Uterine smooth muscle cell (primary cell): ENCODE measurements at places on chromosomes 16 and 17. TPM values are rescaled to one million over a fixed set of nuclear protein-coding genes. Genes with fewer than 3 reads are reported as not detected.

OR4D1 gene
- not detected in 2 replicates for total RNA-seq

CACNG4 gene
- total RNA-seq: not detected in 2 replicates

DPEP2 gene
- total RNA-seq: not detected in 2 replicates

MFAP4 gene
- total RNA-seq: 4.8 and 21.7 TPM in 2 replicates

IGFALS gene
- total RNA-seq: under 0.01 and 0.50 TPM in 2 replicates

TBC1D3 gene
- not detected in 2 replicates for total RNA-seq

KRT15 gene
- total RNA-seq: 5.7 and 15.3 TPM in 2 replicates

HLF gene
- 0.33 TPM in 1 of 2 replicates, not detected in the other for total RNA-seq

MTMR4 gene
- 92.0 and 125 TPM in 2 replicates for total RNA-seq

IGF2BP1 gene
- total RNA-seq: 0.44 and 0.62 TPM in 2 replicates

PRSS53 gene
- 2.7 and 3.2 TPM in 2 replicates for total RNA-seq

HBA1 gene
- total RNA-seq: not detected in 2 replicates

SLC4A1 gene
- not detected in 2 replicates for total RNA-seq

TBC1D3B gene
- 0.77 and 2.5 TPM in 2 replicates for total RNA-seq

SCRN2 gene
- total RNA-seq: 28.3 and 35.2 TPM in 2 replicates

CLEC19A gene
- total RNA-seq: not detected in 2 replicates

OR3A3 gene
- total RNA-seq: 0.33 TPM in 1 of 2 replicates, not detected in the other

HS3ST6 gene
- not detected in 2 replicates for total RNA-seq

CRYBA1 gene
- not detected in 2 replicates for total RNA-seq

NCOR1 gene
- 88.5 and 105 TPM in 2 replicates for total RNA-seq

STH gene
- total RNA-seq: not detected in 2 replicates

RGS9 gene
- total RNA-seq: 2.2 and 2.9 TPM in 2 replicates

SLC22A31 gene
- total RNA-seq: under 0.01 and 0.25 TPM in 2 replicates

LIMD2 gene
- 2.5 and 2.8 TPM in 2 replicates for total RNA-seq

SLC2A4 gene
- under 0.01 TPM in 2 replicates for total RNA-seq

KAT8 gene
- total RNA-seq: 33.6 and 37.0 TPM in 2 replicates

AANAT gene
- not detected in 2 replicates for total RNA-seq

DUSP3 gene
- total RNA-seq: 55.0 and 65.4 TPM in 2 replicates

NPIPA7 gene
- 0.75 and 1.2 TPM in 2 replicates for total RNA-seq

HP gene
- total RNA-seq: 0.11 TPM in 1 of 2 replicates, not detected in the other

ASPA gene
- total RNA-seq: 0.62 and 0.77 TPM in 2 replicates

NT5M gene
- total RNA-seq: 2.2 and 3.7 TPM in 2 replicates

CCL8 gene
- not detected in 2 replicates for total RNA-seq

HIRIP3 gene
- 9.0 and 15.5 TPM in 2 replicates for total RNA-seq

NFATC2IP gene
- total RNA-seq: 14.1 and 21.6 TPM in 2 replicates

KATNIP gene
- 26.5 and 28.4 TPM in 2 replicates for total RNA-seq

TEX14 gene
- total RNA-seq: under 0.01 and 0.11 TPM in 2 replicates

COG4 gene
- total RNA-seq: 76.6 and 102 TPM in 2 replicates

SRCIN1 gene
- under 0.01 and 0.12 TPM in 2 replicates for total RNA-seq

TUBG2 gene
- total RNA-seq: 7.4 and 11.0 TPM in 2 replicates

SLC6A4 gene
- 0.11 and 0.12 TPM in 2 replicates for total RNA-seq

RBFOX1 gene
- not detected in 2 replicates for total RNA-seq

TPSG1 gene
- total RNA-seq: 0.37 TPM in 1 of 2 replicates, not detected in the other

CCL7 gene
- total RNA-seq: 0.89 TPM in 1 of 2 replicates, not detected in the other

PDE6G gene
- 0.25 TPM in 1 of 2 replicates, not detected in the other for total RNA-seq
